ENCODE measurements at places on chromosomes 7 and 10.

GRCh38 chr10:22697800-22698199, 16.6 kb downstream of the PIP4K2A start:
- no peak for DNase-seq

GRCh38 chr10:111482621-111483216, 405.9 kb downstream of the ADRA2A start:
- DNase-seq, result no peak

DNA sequence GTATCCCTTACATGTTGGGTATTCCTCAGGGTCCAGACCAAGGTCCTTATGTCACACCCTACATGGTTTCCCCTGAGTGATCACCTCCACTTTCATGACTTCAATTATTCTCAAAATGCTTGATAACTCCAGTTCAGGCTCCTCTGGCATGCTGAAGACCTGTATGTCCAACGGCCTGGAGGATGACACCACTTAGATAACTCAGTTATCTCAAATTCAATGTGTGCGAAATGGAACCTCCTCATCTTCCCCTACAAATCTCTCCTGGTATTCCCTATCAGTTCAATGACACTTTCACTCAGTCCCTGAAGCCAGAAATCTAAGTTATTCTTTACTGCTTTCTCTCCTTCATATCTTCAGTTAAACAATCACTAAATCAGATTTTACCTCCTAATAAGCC, 8.7 kb upstream of the LUC7L2 start:
- DNase-seq, result no peak

- no peak for DNase-seq
These were observed 5.3 kb upstream of the COL1A2 start for GRCh38 chr7:94389381-94389780.

GRCh38 chr7:6650086-6650485, 13.0 kb downstream of the ZNF316 start:
- no peak for DNase-seq

- DNase-seq, result no peak
These were observed 58.7 kb upstream of the PRPS1L1 start for GRCh38 chr7:18086165-18087025.

DNA sequence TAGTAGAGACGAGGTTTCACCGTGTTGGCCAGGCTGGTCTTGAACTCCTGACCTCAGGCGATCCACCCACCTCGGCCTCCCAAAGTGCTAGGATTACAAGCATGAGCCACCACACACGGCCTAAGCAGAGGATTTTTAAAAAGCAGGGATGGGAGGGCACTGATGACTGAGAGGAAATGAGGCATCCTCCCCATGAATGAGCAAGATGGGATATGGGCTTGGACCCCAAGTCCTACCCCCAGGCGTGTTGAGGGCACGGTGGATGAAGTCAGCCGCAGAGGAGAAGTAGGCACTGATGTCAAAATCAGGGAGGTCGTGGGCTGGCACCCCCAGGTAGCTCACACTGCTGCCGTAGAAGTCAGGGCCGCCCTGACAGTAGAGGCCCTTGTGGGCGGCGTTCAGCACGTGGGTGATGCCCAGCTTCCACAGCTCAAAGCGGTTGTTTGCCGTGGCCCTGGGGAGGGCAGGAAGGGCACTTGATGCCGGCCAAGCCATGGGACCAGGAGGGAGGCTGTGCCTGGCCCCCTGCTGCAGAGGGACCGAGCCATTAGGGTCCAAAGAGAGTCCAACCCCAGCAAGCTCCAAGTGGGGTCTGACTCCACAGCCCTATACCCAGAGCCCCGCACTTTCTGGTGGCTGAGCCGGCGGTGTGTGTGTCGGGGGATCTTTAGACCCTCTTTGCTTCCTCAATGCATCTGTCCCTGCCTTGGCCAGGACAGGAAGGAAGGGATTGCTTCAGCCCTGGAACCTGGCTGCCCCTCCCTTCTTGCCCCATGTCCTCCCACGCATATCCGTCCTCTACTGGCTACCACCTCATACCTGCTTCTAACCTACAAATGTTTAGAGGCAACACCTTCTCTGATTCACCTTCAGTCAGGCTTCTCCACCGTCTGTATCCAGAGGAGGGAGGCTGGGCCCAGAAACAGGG, 3.4 kb upstream of the SAMD8 start:
- no peak for DNase-seq

- DNase-seq, result no peak
These were observed 43.9 kb upstream of the EEPD1 start for GRCh38 chr7:36109013-36109627.

- no peak for DNase-seq
These were observed 17.2 kb downstream of the TCF7L2 start for GRCh38 chr10:112967200-112967599.

DNA sequence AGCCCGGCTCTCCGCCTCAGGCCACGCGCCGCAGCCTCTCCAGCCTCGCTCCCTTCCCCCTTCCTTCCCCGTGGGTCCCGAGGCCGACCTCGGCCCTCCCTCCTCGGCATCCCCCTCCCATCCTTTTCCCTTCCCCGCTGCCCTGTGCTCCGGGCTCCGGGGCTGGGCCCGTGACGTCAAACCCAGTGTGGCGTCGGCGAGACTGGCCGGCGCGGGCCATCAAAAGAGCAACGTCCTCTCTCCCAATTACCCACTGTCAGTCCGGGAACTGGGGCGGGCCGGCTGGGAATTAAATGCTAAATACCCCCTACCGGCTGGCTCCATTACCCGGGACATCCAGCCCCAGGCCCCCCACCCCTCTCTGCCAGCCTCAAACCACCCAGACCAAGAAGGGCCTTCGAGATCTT, 2.6 kb upstream of the GATA3 start:
- DNase-seq, result no peak

DNA sequence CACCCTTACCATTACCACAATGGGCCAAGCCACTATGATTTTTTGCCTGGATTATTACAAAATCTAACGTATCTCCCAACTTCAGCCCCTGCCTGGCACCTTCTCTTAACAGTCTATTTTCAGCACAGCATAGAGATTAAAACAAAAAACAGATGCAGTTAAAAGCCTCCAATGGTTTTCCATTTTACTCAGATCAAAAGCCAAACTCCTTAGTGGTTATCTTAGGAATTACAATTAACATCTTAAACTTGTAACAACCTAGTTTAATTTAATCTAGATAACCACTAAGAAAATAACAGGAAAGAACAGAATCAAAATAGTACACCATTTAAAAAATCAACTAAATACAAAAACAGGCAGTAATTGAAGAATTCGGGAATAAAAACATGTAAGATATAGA, 43.5 kb downstream of the DNAJC1 start:
- no peak for DNase-seq

GRCh38 chr10:59831658-59832503, 74.5 kb downstream of the CCDC6 start:
- no peak for DNase-seq

DNA sequence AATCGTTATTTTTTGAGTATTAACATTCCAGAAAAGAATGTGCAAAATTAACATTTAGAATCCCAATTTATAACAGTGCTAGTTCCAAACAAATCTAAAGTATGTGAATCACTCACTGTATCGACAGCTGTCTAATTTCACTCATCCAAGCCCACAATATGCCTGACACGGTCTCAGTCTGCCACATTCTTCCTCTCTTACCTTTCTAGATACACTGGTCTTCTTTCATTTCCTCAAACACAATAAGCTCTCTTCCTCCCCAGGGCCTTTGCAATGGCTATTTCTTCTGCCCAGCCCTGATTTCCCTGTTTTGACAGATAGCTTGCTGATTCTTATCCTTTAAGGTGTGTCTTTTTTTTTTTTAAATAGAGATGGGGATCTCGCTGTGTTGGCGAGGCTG, 48.8 kb downstream of the UBE2H start:
- DNase-seq, result no peak

DNA sequence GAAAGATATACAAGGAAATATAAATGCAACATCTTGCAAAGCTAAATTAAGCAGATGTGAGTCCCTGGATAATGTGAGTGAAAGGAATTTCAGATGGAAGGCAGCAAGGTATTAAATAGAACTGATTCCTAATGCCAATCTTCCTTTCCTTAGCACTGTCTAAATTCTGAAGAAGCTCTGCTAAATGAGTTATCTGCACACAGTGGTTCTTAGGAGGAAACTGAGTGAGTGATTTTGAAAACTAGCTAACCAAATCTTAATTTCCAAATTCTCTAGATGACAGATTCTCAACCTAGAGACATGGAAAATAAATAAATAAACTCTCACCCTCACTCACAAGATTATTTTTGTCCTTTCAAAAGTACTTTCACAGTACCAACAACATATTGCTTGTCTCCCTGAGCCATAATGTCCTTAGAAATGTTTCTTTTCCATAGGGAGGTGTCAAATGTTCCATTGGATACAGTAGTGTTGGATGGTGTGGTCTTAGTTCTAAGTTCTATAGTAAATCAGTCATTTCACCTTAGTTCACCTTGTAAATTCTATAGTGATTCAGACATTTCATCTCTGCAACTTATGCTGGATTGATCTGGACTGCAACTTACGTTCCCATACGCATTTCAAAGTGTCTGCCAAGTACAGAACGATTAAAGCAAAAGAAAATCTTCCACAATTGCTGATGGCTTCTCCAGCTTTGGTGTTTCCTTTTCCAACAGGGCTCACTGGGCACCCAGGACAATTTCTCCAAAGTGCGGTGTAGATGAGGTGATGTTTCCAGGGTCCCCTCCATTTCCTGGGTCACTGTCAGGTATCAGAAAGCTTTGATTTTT, 145.4 kb upstream of the FAM171A1 start:
- DNase-seq, result no peak

- no peak for DNase-seq
These were observed 97.7 kb downstream of the WDR37 start for GRCh38 chr10:1153805-1154351.

- no peak for DNase-seq
These were observed 35.1 kb downstream of the CH25H start for GRCh38 chr10:89171996-89172395.

- DNase-seq, result no peak
These were observed 665.0 kb downstream of the MAGI2 start for GRCh38 chr7:78788464-78788863.

Data from NCI-H446 treated with DMSO at 0.1 percent for 48 hours (cell line).